ENCODE measurements at places on chromosomes 6 and 20.

DNA sequence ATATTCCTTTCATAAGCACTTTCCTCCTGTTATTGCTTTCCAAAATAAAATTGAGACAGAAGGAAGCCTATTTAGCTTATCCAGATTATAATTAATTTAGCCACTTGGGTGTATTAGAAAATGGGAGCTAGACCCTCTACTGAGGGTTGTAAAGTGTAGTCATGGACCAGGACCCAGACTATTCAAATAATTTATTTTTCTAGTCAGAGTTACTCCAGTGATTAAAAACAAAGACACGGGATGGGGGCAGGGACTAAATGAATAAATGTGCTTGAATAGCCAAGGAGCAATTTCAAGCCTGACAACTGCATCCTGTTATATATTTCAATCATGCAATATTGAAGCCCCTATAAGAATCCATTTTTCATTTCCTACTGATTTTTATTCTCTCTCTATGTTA lies 41.6 kb downstream of the KLHL32 start:
- no peak for DNase-seq

DNA sequence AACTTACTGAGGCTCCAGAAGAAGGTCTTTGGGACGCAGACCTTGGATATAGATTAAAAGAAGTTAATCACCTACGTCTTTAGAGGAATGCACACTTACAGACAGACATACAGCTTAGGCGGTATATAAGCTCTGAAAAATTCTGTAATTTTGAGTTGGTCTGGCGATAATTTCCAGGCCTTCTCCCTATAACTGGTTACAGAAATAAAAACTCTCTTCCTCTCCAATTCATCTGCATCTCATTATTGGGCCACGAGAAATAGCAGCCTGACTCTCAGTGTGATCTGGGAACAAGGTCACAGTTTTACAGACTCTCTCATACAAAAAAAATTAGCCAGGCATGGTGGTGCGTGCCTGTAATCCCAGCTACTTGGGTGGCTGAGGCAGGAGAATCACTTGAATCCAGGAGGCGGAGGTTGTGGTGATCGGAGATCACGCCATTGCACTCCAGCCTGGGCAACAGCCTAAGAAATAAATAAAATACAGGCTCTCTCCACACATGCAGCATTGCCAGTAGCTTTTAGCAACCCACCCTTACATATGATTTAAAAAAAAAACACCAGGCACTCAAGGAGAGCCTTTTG lies 4.7 kb downstream of the ZBTB24 start:
- DNase-seq = no peak

GRCh38 chr20:62365814-62366369 lies 1.2 kb downstream of the LAMA5 start:
- no peak for DNase-seq

DNA sequence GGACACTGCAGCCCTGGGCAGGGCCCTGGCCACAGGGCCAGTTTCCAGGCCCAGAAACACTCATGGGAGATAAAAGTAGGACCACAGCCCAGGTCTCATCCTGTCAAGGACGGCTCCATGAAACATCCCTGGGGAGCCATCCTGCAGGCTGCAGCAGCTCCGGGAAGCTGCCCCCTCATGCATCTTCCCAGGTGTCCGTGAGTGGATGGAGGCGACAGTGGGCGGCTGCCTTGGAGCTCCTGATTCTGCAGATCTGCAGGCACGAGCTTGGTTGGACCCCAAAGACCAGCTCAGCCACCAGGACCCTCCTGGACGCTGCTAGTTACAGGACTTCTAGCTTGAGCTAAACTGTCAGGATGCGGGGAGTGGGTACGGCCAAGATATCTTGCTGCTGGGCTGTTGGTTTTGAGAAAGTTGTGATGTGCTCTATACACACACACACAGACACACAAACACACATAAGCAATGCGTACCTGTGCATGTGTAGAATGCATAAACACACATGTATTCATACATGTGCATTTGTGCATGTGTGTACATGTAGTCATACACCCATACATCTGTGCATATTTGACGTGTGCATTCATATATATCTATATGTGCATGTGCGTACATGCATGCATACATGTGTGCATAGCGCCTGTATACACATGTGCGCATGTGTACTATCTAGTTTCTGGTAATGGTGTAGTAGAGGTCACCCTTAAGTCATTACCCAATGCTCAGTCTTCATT lies 297.8 kb downstream of the TAF4 start:
- no peak for DNase-seq

GRCh38 chr6:127844529-127844928 lies 56.3 kb downstream of the THEMIS start:
- DNase-seq = no peak

Measured in inflammatory macrophage (primary cell).